DMS153 (cell line): ENCODE measurements at places on chromosomes 3 and 15.

DNA sequence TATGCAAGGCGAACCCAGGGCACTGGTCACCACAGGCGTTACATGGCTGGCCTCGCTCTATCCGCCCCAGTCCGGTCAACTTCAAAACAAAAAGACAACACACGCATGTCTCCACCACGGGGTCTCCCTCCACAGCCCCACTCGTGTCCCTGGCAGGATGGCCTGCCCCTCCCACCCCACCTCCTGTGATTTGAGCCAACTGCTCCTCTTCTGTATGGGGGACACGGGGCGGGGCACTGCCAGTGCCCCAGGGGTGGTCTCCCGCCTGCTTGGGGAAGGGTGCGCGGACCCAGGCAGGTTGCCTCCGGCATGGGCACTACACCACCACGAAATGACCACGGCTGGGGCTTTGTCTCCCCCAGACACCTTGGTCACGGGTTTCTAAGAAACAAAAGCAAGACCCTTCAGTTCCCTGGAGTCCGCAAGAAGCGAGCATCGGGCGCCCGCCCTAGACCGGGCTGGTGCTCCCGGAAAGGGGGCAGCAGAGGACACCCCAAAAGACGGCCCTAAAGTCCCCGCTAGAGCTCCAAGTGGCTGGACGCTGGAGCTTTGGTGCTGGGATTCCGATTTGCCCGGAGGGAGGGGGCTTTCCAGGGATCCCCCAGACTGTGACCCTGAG, 219.3 kb upstream of the PRICKLE2 start:
- no peak for DNase-seq

GRCh38 chr3:158403013-158403412, 168.0 kb upstream of the MLF1 start:
- DNase-seq: no peak

DNA sequence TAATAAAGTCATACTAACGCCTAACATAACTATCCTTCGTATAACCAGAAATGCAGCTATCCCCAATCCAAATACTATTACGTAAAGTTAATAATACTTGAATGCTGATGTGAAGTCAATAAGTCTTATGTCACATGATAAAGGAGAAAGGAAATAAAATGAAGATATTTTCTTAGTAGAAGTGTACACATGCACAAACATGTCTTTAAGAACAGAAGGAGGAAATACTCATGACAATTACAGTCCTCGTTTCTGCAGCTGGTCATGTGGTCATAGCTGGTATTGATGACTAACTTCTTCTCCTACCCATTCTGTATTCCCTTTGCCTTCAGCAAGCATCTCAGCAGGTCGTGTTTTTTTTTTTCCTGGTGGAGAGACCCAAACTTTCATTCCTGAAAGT, 244.3 kb downstream of the CHL1 start:
- DNase-seq: no peak

- DNase-seq: no peak
Observed at GRCh38 chr15:64232400-64232799, 69.6 kb upstream of the PPIB start.

GRCh38 chr15:73021139-73021621, 31.1 kb upstream of the NEO1 start:
- DNase-seq: no peak

- DNase-seq: no peak
Observed at GRCh38 chr3:192336286-192336685, 391.1 kb downstream of the FGF12 start.

- DNase-seq: no peak
Observed at GRCh38 chr3:120382941-120383447, 33.8 kb upstream of the LRRC58 start.

GRCh38 chr15:54481819-54482218, 503.6 kb downstream of the UNC13C start:
- no peak for DNase-seq

DNA sequence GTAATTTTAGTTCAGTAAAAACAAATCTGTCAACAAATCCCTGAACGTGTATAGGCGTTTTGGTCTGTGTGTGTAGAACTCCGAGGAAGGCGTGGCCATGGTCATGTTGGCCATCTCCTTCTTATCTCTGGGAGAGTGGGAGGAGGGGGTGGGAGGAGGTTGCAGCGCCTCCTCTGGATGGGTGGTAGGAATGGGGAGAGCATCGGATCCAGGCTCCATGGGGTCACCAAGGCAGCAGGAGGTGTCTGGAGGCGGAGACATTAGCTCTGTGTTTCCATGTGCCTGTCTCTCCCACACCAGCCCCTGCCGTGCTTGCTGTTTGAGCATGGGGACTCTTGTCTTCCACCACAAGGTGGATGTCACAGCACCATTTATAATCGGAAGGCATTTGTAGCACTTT, 34.5 kb upstream of the TRPM1 start:
- peak; percentile 41 for DNase-seq

DNA sequence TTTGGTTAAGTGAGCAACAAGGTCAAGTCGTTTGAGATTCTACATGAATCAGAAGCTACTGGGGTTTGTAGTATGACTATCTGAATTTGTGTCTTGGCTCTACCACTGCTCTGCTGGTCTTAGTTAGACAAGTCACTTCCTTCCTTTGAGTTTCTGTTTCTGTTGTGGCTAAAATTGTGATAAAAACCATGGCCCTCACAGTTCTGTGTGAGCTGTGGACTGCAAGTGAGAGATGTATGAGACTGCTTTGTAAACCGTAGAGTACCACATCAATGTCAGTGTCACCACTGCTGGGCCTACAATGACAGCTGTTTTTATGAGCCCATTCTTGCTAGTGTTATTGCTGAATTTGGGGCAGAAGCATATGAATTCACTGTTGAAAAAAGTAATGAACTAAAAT, 32.7 kb downstream of the RARB start:
- DNase-seq: no peak

- no peak for DNase-seq
Observed at GRCh38 chr3:50147861-50148260, 7.3 kb upstream of the SEMA3F start.

DNA sequence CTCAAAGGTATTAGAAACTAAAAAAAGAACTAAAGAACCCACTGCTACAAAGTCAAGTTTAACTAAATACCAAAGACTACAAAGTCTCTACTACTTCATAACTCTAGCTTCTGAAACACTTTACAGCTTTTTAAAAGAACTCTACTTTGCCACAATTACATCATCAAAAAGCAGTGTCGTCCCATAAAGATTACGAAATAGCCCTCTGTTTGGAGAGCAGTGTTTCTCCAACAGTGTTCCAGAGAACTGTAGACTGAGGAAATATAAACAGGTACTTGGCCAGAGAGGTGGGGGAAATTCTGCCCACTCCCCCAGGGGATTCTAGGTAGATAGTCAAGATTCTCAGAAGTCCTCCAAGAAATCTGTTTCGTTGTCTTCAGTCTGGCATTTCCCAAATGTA, 225.6 kb downstream of the PDZRN3 start:
- DNase-seq: no peak

- no peak for DNase-seq
Observed at GRCh38 chr3:133797396-133798105, 8.1 kb upstream of the SRPRB start.

- no peak for DNase-seq
Observed at GRCh38 chr3:51350751-51351150, 34.3 kb upstream of the MANF start.

DNA sequence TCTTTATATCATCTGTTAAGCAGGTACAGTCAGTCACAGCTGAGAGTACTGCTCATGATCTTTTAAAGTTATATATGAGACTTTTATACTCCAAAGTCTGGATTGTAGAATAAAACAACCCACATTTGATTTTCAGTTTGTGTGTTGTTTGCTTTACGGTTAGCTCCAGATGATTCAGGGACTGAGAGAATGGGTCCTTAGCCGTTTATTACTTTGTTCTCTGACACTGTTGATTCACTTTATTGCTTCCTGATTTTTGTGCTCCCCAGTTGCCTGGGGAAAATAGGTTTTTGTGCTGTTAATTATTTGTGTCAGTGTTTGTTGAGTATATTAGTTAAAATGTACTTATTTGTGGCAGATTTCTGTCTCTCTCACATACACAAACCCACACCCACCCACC, 8.6 kb upstream of the EBLN2 start:
- DNase-seq: no peak

DNA sequence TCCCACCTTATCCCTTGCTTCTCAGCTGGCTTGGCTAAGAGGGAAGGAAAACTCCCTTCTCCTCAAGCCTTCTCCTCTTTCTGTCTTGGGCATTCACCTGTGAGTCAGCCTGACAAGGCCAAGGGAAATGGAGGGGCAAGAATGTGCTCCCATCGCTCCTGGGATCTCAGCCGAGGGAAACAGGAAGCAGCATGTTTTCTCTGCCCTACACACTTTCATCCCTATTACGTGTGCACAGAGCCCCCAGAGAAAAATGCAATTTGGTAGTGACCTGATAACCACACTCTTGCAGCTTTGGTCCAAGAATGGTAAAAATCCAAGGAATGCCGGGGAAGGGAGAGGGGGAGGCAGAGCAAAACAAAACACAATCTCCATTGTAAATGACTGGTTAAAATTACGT, 32.9 kb upstream of the MTMR10 start:
- DNase-seq: no peak

GRCh38 chr3:120432150-120432860, 18.5 kb downstream of the FSTL1 start:
- DNase-seq: no peak

- DNase-seq: no peak
Observed at GRCh38 chr3:27310688-27311087, 58.5 kb downstream of the NEK10 start.

DNA sequence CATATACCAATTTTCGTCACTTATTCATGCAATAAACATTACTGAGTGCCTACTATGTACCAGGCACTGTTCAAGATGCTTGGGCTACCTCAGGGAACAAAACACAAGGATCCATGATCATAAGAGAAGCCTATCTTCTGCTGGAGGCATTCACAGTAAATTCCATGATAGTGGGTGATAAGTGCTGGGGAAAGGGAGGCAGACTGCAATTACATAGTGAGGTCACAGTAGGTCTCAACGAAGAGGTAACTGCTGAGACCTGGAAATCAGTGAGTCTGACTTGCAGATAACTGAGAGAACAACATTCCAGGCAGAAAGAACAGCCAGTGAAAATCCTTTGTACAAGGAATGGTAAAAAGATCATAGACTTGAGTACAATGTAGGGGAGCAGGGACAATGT, 33.6 kb downstream of the RAF1 start:
- DNase-seq: no peak

DNA sequence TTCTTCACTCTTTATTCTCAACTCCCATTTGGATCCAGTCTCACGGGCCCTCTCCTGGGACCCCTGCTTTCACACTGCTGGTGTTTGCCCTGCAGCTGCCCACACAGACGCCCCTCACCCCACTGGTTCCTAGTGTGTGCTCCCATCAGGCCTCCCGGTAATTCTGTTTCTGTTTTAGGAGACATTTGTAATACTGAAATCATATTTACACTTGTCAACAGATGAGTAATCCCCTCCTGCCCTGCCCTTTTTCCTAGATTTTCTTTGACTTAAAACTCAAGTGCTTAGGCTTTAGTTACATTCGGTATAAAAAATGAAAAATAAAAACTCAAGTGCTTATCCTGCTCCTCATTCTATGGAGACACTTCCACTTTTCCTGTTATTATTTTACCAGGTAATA, 18.4 kb upstream of the ABTB1 start:
- no peak for DNase-seq

GRCh38 chr15:62788224-62788623, 254.3 kb upstream of the TPM1 start:
- DNase-seq: no peak

DNA sequence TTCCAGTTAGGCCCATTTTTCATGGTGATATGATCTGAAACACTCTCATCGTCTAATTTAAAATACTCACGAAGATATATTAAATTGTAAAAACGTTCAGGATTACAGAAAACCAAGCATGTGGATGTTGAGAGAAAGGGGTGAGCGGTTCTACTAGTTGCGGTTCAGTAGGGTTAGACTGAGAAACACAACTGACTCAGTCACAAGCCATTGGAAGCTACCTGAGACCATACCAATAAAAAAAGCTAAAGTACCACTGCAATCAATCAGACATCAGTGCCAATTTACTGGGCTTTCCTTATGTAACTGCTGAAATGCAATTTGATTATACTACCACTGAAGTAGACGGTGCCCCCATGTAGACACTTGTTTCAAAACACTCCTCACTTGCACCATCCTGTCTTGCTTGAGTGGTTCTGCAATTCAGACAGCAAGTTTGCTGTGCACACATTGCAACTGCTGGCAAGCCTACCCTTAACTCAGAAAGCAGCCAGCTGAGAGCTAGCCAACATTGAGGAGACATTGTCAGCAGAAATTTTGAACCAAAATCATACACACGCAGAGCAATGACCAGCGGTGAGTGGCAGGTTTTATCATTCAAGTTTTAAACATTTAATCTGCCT, 368.7 kb upstream of the ARHGEF26 start:
- DNase-seq: no peak

- DNase-seq: no peak
Observed at GRCh38 chr15:39438799-39439592, 141.9 kb upstream of the THBS1 start.

- no peak for DNase-seq
Observed at GRCh38 chr3:175489406-175489805, 630.3 kb downstream of the NAALADL2 start.

DNA sequence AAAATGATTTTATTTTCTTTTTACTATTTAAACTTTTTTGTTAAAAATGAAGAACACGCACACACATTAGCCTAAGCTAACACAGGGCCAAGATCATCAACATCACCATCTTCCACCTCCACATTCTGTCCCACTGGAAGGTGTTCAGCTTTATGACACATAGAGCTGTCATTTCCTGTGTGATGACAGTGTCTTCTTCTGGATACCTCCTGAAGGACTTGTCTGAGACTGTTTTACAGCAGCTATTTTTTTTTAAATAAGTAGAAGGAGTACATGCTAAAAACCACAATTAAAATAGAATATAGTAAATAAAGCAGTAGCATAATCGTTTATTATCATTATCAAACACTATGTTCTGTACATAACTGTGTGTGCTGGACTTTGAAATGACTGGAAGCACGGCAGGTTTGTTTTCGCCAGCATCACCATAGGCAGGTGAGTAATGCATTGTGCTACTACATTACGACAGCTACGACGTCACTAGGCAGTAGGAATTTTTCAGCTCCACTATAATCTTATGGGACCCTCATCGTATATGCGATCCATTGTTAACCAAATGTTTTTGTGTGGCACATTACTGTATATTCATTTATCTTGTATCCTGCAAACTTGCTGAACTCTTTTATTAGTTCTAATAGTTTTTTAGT, 72.8 kb downstream of the KLF15 start:
- DNase-seq: no peak

DNA sequence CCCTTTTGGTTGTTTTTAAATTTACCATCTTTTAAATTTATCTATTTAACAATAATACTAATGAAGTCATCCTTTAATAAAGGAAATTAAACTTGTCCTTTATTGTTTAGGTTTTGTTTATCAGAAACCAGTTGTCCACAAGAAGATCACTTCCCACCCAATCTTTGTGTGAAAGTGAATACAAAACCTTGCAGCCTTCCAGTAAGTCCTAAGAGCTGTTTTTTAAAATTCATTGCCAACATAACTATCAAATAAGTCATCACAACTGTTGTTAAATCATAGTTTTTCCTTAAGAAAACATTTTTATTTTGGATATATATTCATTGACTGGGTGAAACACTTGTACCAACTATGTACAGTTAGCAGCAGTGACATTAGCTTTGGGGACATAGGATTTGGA, 59.4 kb downstream of the CALML4 start:
- no peak for DNase-seq
